ENCODE measurements at places on chromosomes 5 and 9.

GRCh38 chr9:104028827-104029226, 65.3 kb upstream of the SMC2 start:
- DNase-seq, result no peak

DNA sequence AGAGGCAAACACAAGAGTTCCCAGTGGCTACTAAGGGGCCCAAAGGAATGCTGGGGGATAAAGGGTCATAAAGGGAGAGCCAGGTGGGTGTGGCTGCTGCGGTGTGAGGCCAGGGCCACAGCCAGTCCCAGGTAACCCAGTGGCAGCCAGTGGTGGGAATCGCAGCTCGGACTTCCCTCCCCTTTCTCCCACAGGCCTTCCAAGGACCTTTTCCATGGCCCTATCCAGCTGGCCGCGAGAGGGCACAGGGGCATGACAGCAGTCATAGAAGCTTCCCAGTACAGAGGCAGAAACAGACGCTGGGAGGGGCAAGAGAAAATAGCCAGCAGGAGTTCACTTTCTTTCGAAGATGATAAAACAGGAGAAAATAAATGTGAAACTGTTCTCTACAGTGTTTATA, 257.6 kb downstream of the SEMA5A start:
- DNase-seq, result no peak

GRCh38 chr9:80932947-80933780, 756.2 kb downstream of the TLE1 start:
- DNase-seq, result no peak

- no peak for DNase-seq
Measured at GRCh38 chr5:172487671-172488070, 33.3 kb upstream of the SH3PXD2B start.

- DNase-seq, result no peak
Measured at GRCh38 chr5:109706095-109706494, 16.4 kb downstream of the MAN2A1 start.

- DNase-seq, result no peak
Measured at GRCh38 chr9:110444911-110445310, 107.2 kb upstream of the TXNDC8 start.

DNA sequence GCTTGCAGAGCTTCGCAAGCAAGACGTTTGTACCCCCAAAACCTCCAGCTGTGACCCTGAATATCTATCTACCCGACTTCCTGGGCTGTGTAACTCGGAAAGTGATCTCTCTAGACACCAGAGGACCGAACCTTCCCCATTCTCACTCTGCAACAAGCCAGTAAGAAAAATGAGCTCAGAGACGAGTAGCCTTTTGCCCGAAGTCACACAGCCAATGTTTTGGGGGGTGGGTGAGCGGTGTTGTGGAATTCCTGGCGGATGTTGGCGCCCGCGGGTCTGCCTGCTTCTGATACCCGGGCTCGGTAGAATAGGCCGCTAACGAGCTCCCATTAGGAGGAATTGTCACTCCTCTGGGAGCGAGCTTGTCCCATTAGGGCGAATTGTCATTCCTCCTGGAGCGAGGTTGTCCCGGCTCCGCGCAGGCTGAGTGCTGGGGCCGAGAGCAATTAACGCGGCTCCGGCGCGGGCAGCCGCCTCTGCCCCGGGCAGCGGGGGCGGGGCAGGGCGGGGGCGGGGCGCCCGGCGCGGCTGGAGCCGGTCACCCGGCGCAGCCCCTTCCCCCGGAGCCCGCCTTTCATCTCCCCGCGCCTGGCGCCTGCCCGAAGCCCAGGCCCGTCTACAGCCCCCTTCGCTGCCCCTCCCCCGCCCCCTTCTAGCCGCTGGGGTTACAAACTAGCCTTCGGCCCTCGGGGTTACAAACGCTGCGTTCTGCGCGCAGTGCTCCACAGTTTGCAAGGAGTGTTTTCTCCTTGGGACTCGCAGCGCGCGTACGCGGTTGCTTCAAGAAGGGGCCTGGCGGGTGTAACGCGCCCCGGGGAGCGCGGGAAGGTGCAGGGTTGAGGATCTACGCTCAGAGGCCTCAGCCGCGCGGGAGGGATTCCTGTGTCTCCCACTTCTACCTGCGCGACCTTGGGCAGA, 3.5 kb upstream of the MSX2 start:
- no peak for DNase-seq

- no peak for DNase-seq
Measured at GRCh38 chr5:6195711-6196358, 182.5 kb downstream of the MED10 start.

- no peak for DNase-seq
Measured at GRCh38 chr5:107263387-107264018, 407.2 kb downstream of the EFNA5 start.

GRCh38 chr9:9004810-9005209, 1205.2 kb upstream of the DMAC1 start:
- no peak for DNase-seq

GRCh38 chr9:135921749-135922310, 14.5 kb upstream of the CAMSAP1 start:
- no peak for DNase-seq

DNA sequence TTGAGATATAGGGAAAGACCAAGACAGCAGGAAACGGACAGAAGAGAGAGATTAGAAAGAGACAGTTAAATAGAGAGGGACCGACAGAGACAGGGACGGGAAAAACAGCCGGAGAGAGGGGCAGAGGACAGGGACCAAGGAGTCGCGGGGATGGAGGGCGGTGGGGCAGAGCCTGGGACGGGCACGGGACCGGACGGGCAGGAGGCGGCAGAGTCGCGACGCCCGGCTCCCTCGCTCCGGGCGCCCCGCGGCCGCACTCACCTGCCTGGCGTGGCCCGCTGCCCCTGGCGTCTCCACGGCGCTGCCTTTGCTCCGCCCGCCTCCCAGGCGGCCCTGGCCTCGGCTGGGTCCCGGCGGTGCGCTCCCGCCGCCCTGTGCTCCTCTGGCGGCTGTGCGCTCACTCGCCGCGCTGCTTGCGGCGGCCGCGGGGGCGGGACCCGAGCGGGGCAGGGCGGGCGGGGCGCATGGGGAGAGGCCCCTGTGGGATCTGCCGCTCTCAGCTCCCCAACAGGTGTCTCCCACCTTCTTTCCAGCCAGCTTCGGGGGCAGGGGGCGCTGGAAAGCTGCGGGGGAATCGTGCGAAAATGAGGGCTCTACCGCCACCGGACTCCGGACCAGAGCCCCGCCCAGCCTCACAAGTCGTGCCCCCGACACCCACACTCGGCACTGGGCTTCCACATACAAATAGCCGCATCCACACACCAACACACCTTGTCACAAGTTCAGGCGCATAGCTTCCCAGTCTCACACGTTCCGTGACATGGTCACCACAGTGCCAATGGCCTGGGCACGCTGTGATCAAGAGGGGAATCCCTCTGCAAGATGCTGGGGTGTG, at the start of gene ARID3C:
Gene ARID3C, minus strand, starts transcription at position 411 of the 835 bp plus-strand sequence. CDS start 1,052 bp downstream, outside the sequence.
- peak; percentile 37 for DNase-seq

DNA sequence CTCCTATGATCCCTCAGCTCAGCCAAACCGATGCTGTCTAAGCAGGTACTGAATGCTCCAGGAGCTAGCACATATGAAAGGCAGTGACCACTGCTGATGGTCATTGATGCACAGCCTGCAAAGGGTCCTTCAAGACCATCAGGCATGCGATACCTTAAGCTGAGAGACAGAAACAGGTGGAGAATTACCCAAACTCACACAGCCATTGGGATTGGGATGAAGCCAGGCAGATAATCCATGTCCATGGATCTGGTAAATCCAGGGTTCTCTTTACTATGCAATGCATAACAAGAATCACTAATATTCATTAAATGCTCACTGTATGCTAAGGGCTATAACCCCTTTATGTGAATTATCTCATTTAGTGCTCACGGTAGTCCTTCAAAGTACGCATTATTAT, 36.2 kb downstream of the RAPGEF1 start:
- no peak for DNase-seq

GRCh38 chr9:134648701-134649530, 7.3 kb downstream of the COL5A1 start:
- no peak for DNase-seq

GRCh38 chr9:5832071-5832537, 813 bp downstream of the ERMP1 start:
- no peak for DNase-seq

- no peak for DNase-seq
Measured at GRCh38 chr5:179153921-179154345, 93.8 kb downstream of the ZNF354C start.

GRCh38 chr5:146877783-146878475, 628 bp downstream of the PPP2R2B start:
- peak; percentile 49 for DNase-seq

DNA sequence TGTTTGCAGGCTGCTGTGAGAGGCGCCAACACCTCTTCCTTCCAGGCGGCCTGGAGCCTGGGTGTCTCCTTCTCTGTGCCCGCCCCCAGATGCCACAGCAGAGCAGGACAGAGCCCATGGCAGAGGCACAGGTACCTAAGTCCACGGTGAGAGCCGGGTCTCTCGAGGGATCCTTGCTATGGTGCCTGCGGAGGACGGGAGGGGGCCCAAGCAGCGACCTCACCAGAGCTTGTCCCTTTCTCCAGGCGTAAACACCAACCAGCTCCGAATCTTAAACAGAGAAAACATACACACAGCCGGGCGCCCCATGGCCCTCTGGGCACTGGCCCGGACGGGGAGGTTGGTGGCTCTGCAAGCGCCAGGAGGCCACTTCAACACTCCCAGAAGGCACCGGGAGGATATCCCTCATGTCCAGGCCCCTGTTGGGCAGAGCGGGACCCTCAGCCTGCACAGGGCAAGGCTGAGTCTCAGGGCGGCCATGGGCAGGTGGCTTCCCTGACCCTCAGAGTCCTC, 11.8 kb downstream of the CCDC187 start:
- no peak for DNase-seq

DNA sequence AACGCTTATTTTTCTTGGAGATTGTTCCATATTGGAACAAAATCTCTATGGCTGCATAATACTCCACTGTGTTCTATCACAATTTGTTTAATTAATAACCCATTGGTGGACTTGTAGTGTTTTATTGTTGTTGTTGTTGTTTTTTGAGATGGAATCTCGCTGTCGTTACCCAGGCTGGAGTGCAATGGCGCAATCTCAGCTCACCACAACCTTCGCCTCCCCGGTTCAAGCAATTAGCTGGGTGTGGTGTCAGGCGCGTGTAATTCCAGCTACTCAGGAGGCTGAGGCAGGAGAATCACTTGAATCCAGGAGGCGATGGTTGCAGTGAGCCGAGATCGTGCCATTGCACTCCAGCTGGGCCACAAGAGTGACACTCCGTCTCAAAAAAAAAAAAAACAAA, 38.7 kb downstream of the SPRY4 start:
- DNase-seq, result no peak

DNA sequence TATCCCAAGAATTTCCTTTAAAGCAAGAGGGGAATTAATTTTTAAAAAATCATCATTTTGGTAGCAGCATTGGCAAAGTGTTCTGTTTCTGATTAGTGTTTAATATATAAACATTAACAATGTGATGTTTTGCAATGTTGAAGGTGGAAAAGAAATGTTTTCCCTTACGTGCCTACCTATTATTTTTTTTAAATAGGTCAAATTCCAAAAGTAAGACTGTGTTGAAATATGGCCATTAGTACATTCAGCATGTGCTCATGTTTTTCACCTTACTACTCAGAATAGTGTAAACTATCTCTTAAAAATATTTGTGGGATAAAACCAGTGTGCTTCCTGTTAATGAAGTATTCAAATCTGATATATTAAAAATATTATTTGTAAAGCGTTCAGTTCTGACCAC, 3.3 kb downstream of the DOCK8 start:
- no peak for DNase-seq

GRCh38 chr9:134321946-134322741, 4.1 kb upstream of the RXRA start:
- DNase-seq, result no peak

DNA sequence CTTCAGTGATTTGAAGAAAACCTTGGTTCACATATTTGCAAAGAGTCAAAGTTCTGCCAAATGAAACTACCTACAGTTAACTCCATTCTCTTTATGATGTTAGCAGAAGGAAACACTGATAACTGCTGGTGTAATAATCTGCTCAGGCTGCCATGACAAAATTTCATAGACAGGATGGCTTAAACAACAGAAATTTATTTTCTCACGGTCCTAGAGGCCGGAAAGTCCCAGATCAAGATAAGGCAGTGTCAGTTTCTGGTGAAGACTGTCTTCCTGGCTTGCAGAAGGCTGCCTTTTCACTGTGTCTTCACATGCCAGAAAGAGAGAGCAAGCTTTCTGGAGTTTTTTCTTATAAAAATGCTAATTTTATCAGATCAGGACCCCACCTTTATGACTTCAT, 102.4 kb upstream of the PARP8 start:
- DNase-seq, result no peak

DNA sequence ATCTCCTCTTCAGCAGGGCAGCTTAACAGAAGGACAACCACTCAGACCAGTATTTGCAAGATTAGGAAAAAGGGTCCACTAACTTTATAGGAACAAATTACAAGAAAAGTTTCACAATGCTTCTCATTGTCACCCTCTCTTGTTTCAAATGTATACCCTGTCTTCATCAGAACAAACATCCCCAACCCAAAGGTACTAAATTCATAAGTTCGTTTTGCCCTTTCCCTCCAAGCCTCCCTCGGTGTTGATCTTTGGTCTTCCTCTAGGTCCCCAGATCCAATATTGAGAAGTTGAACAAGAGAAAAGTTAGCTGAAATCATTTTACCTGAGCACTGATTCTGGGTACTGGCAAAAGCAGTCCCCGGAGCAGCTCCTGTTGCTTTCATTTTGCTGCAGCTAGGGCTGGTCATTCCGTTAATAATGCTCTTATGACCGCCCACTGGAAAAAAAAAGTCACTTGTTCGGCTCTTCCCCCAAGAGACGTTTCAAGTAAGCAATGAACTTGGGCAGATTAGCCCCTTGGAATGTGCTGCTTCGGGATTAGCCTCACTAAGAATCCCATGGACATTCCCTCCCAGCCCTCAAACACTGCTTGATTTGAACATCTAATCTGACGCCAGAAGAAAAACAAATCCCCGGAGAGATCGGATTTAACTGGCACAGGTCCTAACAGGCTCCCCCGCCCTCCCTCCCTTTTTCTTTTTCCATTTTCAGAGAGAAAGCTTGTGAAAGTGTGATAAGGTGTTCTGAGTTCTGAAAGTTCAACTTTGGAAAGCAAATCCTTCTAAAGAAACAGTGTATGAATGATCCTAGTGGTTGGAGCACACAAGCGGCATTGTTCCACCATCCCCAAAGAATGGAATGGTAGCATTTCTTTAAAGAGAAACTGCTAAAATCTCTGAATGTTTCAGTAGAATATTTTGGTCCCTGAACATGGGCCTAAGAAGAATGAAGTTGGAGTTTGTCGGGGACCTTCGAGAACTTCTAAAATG, 252.5 kb downstream of the TRPM3 start:
- DNase-seq, result no peak

GRCh38 chr5:172110921-172111851, 76.8 kb downstream of the STK10 start:
- DNase-seq, result no peak

GRCh38 chr5:121899346-121899745, 47.7 kb downstream of the FTMT start:
- DNase-seq, result peak; percentile 53

DNA sequence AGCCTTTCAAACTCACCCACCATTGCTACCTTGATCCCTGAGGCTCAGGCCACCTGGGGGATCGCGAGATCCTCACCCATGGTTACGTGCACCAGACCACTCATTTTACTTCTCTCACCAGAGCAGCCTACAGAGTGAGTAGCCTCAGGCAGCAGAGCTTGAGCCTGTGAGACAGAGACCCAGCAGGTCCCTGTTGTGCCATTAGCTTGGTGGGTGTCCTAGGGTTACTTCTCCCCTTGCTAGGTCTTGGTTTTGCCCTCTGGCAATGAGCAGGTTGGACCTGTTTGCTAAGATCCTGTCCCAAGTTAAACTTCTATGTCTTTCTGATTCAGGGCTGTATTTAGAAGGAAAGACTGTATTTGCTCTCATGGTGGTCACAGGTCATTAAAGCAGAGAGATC, 21.8 kb downstream of the WHRN start:
- DNase-seq, result no peak

GRCh38 chr9:107373809-107374208, 90.7 kb downstream of the RAD23B start:
- DNase-seq, result no peak

Data from COR-L47 (cell line).